ENCODE measurements at places on chromosomes 3 and 15. TPM values are rescaled to one million over a fixed set of nuclear protein-coding genes. Genes with fewer than 3 reads are reported as not detected.

DMXL2 gene
- 13.6 TPM for total RNA-seq

AHSG gene
- total RNA-seq = not detected

SEMA6D gene
- total RNA-seq = 1.1 TPM

CLEC3B gene
- total RNA-seq = not detected

GLDN gene
- not detected for total RNA-seq

SLC22A13 gene
- total RNA-seq = 1.9 TPM

EXD1 gene
- 0.37 TPM for total RNA-seq

P2RY12 gene
- total RNA-seq = not detected

GABRG3 gene
- total RNA-seq = not detected

- H3K4me3 ChIP-seq = no peak overlapping the region
- H3K36me3 ChIP-seq = no peaks in the 10 kb centered on the region
- peaks cover 5% of the 10 kb centered on the region for H3K4me1 ChIP-seq
- no peak overlapping the region for H3K27ac ChIP-seq
These were observed 12.0 kb upstream of the PAQR9 start for GRCh38 chr3:142975316-142975995.

- H3K27me3 ChIP-seq = no peaks in the 10 kb centered on the region
- DNase-seq = no peak
- H3K4me3 ChIP-seq = no peak overlapping the region
- peaks cover 41% of the 10 kb centered on the region for H3K4me1 ChIP-seq
These were observed 33.5 kb upstream of the TRAK1 start for GRCh38 chr3:42057561-42058211.

GRCh38 chr3:141105828-141106628, 54.9 kb downstream of the SPSB4 start:
- no peaks in the 10 kb centered on the region for H3K36me3 ChIP-seq
- H3K27me3 ChIP-seq = no peaks in the 10 kb centered on the region
- H3K27ac ChIP-seq = no peak overlapping the region
- DNase-seq = peak; percentile 81
- no peak overlapping the region for H3K4me3 ChIP-seq
- H3K4me1 ChIP-seq = no peaks in the 10 kb centered on the region

- H3K27me3 ChIP-seq = no peaks in the 10 kb centered on the region
- no peak for DNase-seq
- H3K4me3 ChIP-seq = no peak overlapping the region
- no peaks in the 10 kb centered on the region for H3K36me3 ChIP-seq
These were observed 8.4 kb upstream of the CRTAP start for GRCh38 chr3:33105341-33105948.

GRCh38 chr3:71616571-71617021, 33.1 kb upstream of the FOXP1 start:
- DNase-seq = no peak
- H3K4me1 ChIP-seq = no peaks in the 10 kb centered on the region
- H3K4me3 ChIP-seq = no peak overlapping the region

DNA sequence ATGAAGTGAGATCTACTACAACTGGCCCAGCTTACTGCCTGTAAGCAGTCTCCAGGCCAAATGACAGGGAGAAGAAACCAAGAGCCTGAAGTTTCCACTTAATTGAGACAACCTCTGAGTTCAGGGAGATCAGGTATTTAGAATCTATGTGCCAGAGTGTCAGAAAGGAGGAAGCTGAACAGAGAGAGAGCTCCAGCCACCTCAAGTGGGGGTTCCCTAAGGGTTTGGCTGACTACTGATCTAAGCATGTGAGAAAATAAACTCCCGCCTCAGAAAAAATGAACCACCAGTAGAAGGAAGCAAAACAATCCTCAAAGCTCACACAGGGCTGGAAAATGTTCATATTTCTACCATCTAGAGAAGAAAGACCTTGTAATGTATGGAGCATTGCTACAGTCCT, 25.0 kb downstream of the ADAM10 start:
- peak overlapping the region; percentile 59 for H3K27ac ChIP-seq
- DNase-seq = no peak
- no peak overlapping the region for H3K4me3 ChIP-seq
- H3K27me3 ChIP-seq = no peaks in the 10 kb centered on the region
- H3K4me1 ChIP-seq = peaks cover 6% of the 10 kb centered on the region
- no peaks in the 10 kb centered on the region for H3K36me3 ChIP-seq

DNA sequence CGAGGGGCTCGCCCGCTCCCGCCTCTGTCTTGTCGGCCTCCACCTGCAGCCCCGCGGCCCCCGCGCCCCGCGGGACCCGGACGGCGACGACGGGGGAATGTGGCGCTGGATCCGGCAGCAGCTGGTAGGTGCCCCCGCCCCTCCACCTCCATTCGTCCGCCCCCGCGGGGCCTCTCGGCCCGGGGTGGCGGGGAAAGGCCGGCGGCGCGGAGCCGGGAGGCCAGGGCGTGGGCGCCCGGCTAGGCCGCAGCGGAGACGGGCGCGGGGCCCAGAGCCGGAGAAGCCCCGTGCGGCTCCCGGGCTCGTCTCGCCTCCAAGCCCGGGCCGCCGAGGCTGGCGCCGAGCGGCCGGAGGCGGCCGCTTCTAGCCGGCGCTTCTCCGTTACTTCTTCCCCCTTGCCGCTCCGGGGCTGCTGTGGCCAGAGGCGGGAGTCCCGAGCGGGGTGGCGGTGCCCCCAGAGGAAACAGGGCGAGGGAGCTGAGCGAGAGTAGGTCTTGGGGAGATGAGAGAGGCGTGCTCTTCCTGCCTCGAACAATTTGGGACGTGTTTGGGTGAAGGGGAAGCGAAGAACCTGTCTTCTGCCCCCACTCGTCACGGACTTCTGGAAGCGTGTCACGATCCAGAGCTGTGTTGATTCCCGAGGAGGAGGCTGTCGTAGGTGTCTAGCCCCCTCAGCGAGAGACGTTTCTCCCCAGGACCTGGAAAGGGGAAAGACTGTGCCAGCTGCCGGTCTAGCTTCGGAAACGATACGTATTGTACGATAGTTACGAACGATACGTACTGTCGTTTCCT, 555 bp downstream of the ATP11B start:
- H3K4me3 ChIP-seq = peak overlapping the region; percentile 92
- peaks cover 23% of the 10 kb centered on the region for H3K4me1 ChIP-seq
- H3K36me3 ChIP-seq = peaks cover 1% of the 10 kb centered on the region
- no peaks in the 10 kb centered on the region for H3K27me3 ChIP-seq

DNA sequence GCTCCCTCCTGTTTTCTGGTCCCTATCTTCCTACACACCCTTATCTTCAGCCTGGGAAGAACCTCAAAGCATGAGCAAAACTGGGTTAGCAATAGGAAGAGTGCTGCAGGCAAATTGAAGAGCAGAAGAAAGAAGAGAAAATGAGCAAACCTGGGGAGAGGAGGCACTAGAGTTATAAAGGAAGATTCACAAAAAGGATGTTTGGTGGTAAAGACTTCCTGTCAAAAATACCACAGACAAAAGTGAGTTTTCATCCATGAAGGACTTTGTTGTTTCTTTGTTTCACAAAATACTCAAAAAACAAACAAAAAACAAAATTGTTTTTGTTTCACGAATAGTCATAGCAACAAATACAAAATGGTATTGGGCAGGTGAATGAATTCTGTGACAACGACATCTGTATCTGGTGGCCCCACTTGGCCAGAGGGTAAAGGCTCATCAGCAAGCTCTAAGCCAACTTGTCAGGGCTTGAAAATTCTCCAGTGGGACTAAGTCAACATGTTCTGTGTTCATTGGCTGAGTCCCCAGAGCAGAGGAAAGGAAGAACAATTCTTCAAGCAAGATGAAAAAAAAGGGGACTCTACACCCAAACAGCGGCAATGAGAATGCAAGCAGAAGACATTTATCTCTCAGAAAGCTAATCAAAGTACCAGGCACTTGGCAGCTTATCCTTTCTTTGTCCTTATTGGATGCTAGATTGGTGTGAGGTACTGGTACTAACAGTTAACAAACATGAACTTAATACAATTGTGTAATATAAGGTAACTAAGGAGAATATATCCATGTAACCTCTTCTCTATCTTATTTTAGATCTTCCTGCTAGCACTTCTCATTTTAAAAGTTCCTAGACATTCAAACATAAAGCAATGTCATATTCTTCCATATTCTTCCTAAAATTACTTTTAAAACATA, 9.7 kb downstream of the ATP8B4 start:
- H3K27ac ChIP-seq = no peak overlapping the region
- H3K36me3 ChIP-seq = no peaks in the 10 kb centered on the region
- peaks cover 18% of the 10 kb centered on the region for H3K4me1 ChIP-seq

- no peaks in the 10 kb centered on the region for H3K27me3 ChIP-seq
- no peaks in the 10 kb centered on the region for H3K4me1 ChIP-seq
- H3K27ac ChIP-seq = no peak overlapping the region
- H3K4me3 ChIP-seq = no peak overlapping the region
These were observed 17.9 kb downstream of the C3orf38 start for GRCh38 chr3:88167704-88168103.

GRCh38 chr3:10334459-10334858, 13.5 kb upstream of the SEC13 start:
- DNase-seq = no peak
- H3K4me3 ChIP-seq = no peak overlapping the region
- H3K27ac ChIP-seq = no peak overlapping the region
- peaks cover 55% of the 10 kb centered on the region for H3K27me3 ChIP-seq

- H3K4me1 ChIP-seq = peaks cover 37% of the 10 kb centered on the region
- H3K4me3 ChIP-seq = peak overlapping the region; percentile 50
- peak overlapping the region; percentile 67 for H3K27ac ChIP-seq
These were observed 29.3 kb downstream of the BTD start for GRCh38 chr3:15630646-15631350.

DNA sequence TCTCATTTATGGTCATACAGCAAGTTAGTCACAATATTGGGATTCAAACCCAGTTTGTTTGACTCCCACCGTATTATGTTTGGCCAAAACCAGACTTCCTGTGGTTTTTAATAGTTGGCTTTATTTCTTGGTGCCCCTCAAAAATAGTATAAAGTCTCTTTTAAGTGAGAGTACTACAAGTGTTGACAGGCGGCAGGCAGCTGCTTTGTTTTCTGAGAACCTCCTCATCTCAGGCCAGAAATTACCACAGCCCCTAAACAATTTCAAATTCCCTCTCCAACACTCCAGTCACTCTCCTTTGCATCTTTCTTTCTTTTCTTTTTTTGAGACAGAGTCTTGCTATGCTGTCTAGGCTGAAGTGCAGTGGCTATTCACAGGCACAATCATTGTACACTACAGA, 121.5 kb downstream of the POLR2M start:
- no peak overlapping the region for H3K27ac ChIP-seq
- H3K36me3 ChIP-seq = no peaks in the 10 kb centered on the region
- H3K4me1 ChIP-seq = no peaks in the 10 kb centered on the region
- no peak for DNase-seq
- H3K27me3 ChIP-seq = peaks cover 20% of the 10 kb centered on the region

DNA sequence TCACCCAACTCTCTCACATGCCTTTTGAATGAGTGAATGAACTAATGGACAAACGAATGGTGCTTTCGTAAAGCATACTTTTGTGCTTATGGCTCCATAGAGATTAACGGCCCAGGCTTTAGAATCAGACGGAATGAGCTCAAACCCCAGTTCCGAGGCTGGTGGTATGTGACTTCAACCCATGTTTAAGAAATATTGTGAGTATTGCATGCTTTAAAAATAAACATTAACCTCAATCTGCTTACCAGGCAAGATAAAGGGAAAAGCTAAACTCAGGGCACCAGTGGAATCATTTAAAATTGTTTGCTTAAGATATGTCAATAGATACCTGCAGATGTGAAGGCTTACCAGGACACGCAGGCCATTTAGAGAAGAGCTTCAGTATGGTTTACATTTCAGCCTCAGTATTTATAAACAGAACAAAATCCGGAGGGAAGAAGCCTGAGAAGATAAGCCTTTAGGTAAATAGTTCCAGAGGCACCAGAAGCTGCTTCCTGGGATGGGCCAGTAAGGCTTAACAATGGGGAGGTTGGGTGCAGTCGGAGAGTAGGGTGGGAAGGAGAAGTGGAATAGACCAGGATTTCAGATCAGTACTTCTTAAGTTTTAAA, 186.4 kb downstream of the ADAMTS9 start:
- H3K4me1 ChIP-seq = no peaks in the 10 kb centered on the region
- H3K4me3 ChIP-seq = no peak overlapping the region
- no peaks in the 10 kb centered on the region for H3K36me3 ChIP-seq
- no peak for DNase-seq
- no peaks in the 10 kb centered on the region for H3K27me3 ChIP-seq

Data from MCF 10A (cell line).